ENCODE measurements at places on chromosomes 11 and 22.

GRCh38 chr11:20672575-20672974 is 3.2 kb downstream of the NELL1 start:
- no peak for DNase-seq

DNA sequence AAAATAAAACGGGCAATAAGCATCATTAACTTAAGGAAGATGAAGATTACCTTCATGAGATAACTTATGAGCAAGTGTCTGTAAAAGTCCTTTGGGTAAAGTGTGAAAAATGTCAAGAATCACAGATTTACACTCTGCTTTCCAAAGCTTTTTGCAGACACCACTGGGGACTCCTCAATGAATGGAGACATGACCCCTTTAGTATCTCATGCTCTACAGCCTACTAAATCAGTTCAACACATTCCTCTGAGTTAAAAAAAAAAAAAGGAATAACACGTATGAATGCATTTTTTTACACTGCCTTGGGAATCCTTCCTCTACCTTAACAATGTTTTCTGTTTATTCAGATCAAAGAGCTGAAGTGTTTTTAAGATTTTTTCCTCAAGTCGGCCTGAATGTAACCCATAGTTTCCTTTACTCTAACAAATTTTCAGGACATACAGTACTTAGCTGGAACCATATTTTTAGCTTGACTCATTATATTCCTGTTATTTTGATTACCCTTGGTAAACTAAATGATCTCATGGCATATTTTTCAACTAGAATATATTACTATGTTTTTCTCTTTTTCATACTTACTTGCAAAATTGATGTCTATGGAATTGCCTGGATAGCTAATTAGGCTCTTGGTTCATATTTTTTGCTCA is 25.9 kb upstream of the RAB30 start:
- DNase-seq, result no peak

GRCh38 chr22:40108396-40108795 is 69.3 kb upstream of the TNRC6B start:
- no peak for DNase-seq

- no peak for DNase-seq
Observed at GRCh38 chr11:107623183-107623582, 32.2 kb downstream of the ELMOD1 start.

DNA sequence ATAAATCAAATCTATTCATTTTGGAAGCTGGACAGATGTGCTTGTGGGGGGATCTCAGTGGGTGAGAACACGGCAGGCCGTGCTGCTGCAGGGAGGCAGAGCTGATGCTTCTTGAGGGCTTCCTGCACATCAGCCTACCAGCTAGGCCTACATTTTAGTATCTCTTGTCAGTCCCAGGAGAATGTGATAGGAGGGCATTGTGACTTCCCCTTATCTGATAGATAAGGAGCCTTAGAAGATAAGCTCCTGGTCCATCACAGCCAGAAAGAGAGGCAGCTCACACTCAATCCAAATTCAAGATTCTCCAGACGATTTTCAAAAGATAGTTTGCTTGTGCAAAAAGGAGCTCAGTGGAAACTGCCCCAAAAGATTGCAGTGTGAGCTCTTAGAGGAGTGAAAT is 89.0 kb downstream of the SHANK2 start:
- no peak for DNase-seq

DNA sequence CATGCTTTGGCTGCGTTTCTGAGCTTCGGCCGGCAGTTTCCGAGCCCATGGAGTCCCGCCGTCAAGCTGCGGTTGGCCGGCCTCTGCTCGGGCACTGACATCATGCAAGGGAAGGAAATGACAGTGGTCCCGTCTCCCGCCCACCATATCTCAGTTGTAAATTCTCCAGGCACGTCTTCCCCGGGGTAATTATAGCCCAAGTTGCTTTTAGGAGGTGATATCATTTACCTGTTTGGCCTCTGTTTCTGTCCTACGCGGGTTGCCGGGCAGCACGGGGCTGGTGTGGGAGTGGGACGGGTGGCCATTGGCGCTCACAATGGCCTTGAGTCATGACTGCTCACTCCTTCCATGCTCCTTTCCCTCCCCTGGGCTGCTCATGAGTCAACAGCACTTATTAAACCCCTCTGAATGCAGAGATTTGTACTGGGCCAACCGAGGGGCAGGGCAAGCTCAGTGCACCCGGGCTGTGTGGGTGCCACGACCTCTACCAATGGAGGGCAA is 4.2 kb upstream of the ANO1 start:
- no peak for DNase-seq

DNA sequence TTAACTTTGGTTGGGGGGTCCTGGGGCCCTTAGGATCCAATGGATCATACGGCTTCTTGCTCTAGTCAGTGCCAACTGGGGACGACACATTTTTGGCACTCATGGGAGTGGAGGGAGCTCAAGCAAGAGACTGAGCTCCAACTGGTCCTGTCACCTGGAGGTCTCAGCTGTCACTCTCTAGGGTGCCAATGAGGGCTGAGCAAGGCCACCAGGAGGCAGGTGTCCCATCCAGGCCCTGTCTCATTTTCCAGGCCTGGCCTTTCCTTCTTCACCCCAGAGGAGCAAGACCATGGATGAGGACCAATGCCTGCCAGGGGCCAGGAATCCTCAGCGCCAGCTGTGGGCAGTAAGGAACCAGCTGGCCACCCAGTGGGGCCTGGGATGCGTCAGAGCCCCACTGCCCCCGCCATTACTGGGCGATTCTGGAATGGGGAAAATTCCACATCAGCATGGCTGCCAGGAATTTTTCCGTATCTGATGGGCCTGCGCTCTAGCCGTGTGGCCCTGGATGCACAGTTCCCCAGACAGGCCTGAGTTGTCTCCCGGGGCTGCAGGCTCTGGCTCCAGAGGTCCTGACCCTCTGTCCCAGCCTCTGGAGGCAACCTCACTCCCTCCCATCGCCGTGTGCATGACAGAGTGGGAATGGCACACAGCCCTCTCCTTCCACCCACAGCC is 669 bp upstream of the GAL3ST1 start:
- no peak for DNase-seq

GRCh38 chr11:47415949-47416472 is 7.6 kb downstream of the SLC39A13 start:
- DNase-seq, result no peak

- DNase-seq, result no peak
Observed at GRCh38 chr11:18088966-18089365, 16.9 kb downstream of the SAAL1 start.

GRCh38 chr11:113729456-113729855 is 23.3 kb upstream of the TMPRSS5 start:
- no peak for DNase-seq

GRCh38 chr22:36613958-36614357 is 85.0 kb upstream of the EIF3D start:
- no peak for DNase-seq

GRCh38 chr11:75152090-75152489 is 1.2 kb downstream of the SLCO2B1 start:
- no peak for DNase-seq

DNA sequence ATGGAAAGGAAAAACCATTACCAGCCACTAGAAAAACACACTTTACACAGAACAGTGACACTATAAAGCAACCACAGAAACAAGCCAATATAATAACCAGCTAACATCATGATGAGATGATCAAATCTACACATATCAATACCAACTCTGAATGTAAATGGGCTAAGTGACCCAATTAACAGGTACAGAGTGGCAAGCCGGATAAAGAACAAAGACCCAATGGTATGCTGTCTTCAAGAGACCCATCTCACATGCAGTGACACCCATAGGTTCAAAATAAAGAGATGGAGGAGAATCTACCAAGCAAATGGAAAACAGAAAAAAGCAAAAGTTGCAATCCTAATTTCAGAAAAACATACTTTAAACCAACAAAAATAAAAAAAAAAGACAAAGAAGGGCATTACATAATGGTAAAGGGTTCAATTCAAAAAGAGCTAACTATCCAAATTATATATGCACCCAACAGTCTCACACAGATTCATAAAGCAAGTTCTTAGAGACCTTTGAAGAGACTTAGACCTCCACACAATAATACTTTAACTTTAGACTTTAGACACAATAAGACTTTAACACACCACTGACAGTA is 160.3 kb upstream of the TMEM45B start:
- DNase-seq, result no peak

DNA sequence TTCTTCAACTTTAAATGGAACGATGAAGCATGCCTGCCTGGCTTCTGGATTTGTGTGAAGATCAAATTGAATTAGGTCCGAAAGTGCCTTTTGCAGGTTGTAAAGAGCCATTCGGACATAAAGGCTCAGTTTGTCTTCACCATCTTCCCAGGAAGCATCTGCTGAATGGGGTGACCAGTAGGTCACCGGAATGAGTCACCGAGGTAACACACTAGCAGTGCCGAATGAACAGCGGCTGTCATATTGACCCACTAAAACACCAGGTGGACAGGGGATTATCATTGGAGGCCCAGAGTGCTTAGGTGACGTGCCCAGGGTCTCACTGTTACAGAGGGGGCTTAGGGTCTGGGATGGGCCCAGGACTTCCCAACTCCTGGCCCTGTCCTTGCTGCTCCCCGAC is 43.1 kb upstream of the MYH9 start:
- no peak for DNase-seq

All from GM12892 (cell line).